ENCODE measurements at places on chromosomes 5 and 9.

GRCh38 chr9:138020795-138021182 is 143.2 kb downstream of the CACNA1B start:
- no peak for DNase-seq

- DNase-seq = no peak
Observed at GRCh38 chr9:81558091-81558830, 131.1 kb downstream of the TLE1 start.

- DNase-seq = no peak
Observed at GRCh38 chr5:131416729-131417128, 152.9 kb downstream of the CDC42SE2 start.

GRCh38 chr5:155332618-155333017 is 319.1 kb downstream of the KIF4B start:
- DNase-seq = no peak

- DNase-seq = no peak
Observed at GRCh38 chr9:73527521-73527920, 375.9 kb downstream of the ANXA1 start.

DNA sequence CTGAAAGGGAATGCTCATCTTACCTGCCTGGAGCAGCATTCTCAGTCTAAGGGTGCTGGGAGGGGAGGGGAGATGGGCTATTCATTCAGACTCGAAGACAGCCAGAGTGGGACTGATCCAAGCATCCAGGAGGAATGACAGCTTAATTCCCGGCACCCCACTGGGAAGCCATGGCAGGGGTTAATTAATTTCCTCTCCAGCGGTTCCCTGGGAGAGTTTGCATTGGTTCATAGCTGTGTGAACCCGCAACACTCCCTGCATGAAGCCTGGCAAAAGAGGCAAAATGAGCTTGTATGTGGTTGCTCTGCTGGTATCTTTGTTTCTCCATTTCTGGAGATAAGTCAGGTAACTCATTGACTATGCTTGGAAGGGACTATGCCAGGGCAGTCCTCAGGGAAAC is 401.0 kb upstream of the SLC24A2 start:
- peak; percentile 73 for DNase-seq

DNA sequence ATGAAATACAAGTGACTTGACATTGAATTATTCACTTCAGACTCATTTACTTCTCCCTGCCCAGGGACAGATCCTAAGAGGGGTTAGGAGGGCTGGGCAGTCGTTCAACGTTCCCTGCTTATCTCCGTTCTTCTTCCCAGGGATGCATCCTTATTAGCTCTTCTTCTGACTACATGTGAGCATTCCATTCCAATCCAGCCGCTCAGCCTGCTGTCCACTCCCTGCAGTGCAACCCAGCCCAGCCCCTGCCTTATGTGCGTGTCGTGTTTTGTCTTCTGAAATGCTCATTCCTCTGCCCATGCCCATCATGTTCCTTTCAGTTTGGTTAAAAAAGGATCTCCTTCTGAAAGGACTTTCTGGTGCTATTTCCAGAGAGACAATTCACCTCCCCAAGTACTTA is 64.7 kb upstream of the PALM2AKAP2 start:
- DNase-seq = no peak

DNA sequence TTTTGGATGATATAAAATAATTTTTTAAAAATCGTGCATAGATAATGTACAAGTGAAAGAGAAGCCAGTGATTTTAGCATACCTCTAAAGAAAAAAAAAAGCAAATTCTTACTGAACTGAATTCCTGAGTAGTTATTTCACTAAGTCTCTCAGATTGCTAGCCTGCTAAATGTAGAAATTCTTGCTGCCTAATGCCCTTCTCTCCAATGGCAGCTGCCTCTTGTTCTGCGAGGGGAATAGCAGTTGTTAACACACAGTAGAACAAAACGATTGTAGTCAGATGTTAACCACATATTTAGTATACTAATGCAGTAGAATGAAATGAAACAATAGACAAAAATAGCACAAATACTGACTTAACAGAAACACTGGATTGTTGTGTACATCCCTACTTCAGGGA is 26.8 kb downstream of the SMAD5 start:
- no peak for DNase-seq

DNA sequence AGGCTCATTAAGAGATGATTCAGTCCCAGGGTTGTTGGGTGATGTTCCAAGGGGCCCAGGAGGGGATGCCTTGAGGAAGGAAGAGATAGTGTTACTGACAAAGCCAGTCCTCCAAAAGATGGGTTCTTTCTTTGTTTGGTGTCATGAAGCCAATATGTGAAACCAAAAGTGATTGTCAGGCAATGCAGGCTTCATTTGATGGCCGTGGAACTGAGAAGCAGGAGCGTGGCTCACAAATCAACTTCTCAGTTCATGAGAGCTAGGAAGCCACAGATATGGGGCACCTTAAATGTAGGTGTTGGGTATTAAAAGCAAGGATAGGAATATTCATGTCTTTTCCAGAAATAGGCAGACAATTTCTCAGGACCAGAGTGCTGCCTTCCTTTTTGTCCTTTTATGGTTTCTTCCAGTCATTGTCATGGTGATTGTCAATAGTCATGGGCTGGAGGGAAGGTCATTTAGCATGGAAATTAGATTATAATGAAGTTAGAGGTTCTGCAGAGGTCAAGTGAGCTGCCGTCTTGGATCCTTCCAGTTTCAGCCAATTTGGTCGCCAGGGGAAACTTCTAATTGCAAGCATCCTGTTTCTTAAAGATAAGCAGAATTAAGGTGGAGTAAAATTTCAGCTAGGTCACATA is 393.0 kb downstream of the NTRK2 start:
- no peak for DNase-seq

GRCh38 chr5:40479939-40480338 is 199.8 kb upstream of the PTGER4 start:
- no peak for DNase-seq

DNA sequence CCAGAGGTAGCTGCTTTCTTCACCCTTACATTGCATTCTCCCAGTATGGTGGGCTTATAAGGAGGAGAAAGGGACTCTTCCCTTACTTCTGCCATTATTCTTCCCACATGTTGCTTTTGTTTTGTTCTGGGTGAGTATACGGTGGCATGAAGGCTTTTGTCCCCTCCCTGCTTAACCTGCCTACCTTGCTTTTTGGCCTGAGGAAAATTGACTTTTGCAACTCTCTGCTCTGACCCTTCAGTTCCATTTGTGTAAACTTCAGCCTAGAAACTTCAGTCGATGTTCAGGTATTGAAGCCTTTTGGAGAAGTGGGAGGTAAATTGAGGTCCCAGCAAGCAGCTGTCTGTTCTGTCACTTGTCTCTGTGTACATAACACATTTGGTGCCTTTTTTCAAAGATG is 110.2 kb downstream of the PCSK1 start:
- no peak for DNase-seq

- DNase-seq = no peak
Observed at GRCh38 chr9:120923620-120924328, 2.8 kb downstream of the TRAF1 start.

DNA sequence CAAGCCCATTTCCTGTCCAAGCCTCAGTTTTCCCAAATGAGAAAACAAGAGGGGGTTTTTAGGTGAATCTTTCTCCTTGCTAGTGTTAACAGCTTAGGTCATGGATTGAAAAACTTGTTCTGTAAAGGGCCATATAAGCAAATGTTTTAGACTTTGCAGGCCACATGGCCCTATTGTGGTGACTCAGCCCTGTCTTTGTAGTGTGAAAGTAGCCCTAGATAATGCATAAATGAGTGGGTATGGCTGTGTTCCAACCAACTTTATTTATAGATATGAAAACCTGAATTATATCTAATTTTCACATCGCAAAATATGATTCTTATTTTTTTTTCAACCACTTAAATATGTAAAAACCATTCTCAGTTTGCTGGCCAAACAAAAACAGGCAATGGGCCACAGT is 6.9 kb upstream of the BARX1 start:
- no peak for DNase-seq

GRCh38 chr5:132289097-132289496 is 5.1 kb upstream of the SLC22A4 start:
- no peak for DNase-seq

- DNase-seq = no peak
Observed at GRCh38 chr5:172164769-172165212, 23.2 kb downstream of the STK10 start.

DNA sequence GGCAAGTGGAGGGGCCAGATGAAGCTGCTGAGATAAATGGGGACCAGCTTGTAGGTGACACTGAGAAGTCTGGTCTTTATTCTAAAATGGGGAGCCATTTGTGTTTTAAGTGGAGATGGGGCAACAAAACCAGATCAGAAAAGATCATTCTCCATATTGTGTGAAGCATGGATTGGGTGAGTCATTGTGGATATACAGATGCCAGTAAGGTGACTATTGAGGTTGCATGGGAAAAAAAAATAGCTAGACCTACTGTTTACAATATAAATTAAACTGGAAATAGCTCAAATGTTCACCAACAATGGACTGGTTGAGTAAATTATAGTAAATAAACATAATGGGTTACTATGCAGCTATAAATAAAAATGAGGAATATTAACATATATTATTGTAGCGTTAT is 5.4 kb upstream of the MAP1B start:
- no peak for DNase-seq

DNA sequence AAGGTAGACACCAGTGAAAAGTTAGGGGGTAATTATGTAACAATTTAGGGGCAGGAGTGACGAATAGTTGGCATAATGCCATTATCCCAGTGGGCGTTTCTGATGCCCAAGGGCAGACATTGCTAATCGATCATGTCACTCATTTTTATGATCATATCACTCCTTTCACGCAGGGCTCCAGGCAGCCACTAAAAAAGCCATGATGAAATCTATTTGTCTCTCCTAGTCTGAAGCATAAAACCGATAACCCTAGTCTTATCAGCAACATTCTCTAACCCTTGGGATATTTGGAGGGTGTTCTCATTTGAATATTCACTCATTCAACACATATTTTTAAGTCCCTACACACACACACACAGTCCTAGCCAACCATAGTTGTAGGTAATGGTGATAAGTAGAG is 114.9 kb downstream of the NMUR2 start:
- DNase-seq = peak; percentile 7

- peak; percentile 66 for DNase-seq
Observed at GRCh38 chr5:140631831-140632365, 1.1 kb downstream of the CD14 start.

DNA sequence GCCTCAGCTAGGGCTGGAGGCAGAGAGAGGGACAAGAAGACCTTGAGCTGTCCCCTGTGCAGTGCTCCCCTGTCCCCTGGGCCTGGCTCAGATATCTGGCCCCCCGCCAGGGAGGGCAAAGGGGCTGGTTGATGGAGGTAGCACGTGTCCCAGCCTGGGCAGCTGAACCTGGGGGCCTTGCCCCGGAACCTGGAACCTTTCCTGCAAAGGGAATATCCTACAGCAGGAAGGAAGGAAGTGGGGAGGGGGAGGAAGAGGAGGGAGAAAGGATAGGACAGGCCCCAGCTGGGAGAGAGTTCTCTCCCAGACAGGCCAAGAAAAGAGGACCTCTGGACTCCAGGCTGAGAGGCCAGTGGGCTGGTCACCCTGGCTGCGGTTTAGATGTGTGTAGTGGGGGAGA is 27.6 kb upstream of the PSD2 start:
- no peak for DNase-seq

GRCh38 chr9:127506117-127506813 is 55.0 kb downstream of the LRSAM1 start:
- no peak for DNase-seq

- no peak for DNase-seq
Observed at GRCh38 chr9:126581893-126582292, 31.8 kb upstream of the LMX1B start.

DNA sequence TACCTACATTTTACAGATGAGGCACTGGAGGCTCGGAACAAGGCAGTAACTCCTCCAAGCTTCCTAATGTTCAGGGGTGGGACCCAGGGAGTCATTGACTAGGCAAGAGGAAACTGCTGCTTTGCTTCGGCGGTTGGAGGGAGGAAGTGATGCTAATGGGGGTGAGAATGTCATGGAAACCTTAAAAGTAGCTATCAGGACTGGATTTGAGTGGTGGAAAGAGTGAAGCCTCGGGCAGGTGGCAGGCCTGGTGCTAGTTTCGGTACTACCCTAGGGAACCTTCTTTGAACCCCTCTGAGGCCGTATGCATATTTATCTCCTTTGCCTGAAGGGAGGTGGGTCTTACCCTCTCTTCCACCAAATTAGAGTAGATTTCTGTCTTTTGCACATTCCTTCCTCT is 1.6 kb downstream of the BSPRY start:
- no peak for DNase-seq

GRCh38 chr5:36360307-36360706 is 58.6 kb upstream of the RANBP3L start:
- no peak for DNase-seq

- DNase-seq = no peak
Observed at GRCh38 chr9:107594908-107595530, 105.5 kb upstream of the KLF4 start.

DNA sequence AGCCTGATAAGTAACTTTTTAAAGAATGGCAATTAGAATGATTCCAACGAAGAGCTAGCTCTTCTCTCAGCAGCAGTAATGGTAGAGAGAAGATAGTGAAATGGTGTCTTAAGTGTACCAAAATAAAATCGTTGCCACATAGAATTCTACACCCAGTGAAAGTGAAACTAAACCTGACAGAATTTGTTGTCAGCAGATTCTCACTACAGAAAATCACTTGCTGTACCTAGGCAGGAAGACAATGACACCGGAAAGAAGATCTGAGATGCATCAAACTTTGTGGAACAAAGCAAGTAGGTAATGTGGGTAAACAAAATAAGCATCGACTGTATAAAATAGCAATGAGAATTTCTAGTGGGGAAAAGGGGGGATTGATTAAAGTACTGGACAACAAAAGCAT is 20.7 kb upstream of the EBF1 start:
- DNase-seq = no peak

DNA sequence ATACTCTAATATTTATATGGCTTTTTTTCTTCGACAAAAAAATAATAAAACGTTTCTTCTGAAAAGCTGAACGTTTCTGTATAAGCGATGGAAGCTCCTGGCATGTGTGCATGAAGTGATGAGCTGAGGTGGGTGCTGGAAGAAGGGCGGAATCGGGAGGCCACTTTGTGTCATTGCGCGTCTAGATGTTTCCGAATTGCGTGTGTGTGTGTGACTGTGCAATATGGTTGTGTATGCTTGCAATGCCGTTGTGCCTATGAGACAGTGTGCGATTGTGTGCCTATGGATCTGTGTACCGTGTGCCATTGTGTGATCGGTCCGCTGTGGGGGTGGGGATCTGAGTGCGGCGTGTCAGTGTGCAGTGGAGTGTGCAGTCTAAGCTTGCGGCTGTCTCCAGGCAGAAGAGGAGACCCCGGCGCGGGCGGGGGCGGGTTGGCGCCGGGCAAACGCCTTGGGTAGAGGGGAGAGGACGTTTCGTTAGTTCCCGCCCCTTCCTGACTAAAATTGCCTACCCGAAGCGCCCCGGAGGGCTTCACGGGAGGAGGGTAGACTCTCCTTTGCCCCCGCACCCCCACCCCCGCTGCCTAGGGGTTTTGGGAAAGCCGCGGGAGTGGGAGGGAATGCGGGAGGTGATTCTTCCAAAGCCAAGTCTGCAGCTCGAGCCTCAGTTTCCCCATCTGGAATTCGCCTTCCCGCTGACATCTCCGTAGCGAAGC is 24.2 kb downstream of the PCDHGC5 start:
- peak; percentile 59 for DNase-seq

- no peak for DNase-seq
Observed at GRCh38 chr5:103210952-103211351, 47.6 kb upstream of the MACIR start.

Measured in NCI-H146 (cell line).